Nucleus accumbens (tissue), 56 donors: ENCODE measurements at places on chromosomes 2 and 18.

- DNase-seq: no peak
These were observed 33.1 kb upstream of the MBP start for GRCh38 chr18:77165503-77166188.

DNA sequence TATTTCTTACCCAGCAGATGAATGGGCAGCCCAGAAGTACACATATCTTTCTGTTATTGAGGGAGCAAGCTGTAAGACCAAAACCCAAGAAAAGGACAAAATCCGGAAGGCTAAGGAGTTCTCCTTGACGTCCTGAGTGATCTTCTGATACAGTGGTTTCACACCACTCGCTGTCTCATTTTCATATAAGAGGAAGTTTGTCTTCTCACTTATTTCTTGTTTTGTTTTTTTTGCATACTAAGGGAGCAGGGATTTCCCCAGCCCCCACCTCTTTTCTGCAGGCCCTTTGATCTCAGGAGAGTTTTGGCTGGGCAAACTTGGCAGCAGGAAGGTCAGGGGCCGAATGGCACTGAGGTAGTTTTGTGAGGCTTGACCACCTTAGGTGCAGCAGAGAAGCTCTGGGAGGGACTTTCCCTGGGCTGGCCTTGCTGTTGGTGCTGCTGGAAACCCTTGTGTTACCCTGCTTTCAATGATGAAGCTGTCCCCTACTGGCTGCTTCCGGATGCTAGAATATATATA, 13.3 kb downstream of the CHRNA1 start:
- DNase-seq: no peak

GRCh38 chr2:56749152-56749752, 565.5 kb downstream of the CCDC85A start:
- no peak for DNase-seq

DNA sequence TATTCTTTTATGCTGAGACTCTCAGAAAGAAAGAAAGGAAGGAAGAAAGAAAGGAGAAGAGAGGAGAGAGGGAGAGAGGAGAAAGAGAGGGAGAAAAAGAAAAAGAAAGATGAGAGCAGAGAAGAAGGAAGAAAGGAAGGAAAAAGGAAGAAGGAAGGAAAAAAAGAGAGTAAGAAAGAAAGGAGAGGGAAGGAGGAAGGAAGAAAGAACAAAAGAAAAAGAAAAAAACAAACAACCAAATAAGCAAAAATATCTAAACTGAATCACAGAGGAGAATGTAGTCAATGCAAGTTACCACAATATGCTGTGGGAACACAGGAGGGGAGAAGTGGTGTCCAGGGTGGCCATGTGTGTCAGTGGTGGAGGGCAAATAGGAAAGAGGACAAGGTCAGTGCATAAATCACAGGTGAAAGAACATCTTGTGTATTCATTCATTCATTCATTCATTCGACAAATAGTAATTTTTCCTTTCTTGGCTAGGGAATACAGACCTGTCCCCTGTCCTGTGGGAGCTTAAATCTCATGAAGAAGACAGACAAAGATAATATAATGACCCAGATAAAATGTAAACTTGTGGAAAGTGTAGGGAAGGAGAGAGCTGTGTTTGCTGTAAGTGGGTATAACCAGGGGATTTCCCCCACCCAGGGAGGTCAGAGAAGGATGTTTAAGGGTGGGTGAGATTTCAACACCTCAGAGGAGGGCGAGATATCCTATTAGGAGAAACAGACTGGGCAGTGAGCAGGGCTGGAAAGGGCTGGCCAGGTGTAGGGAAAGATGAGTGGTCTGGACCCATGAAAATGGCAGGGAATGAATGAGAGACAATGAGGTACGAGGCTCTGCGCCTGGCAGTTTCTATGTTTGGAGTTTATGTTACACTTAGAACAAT, 50.7 kb downstream of the IL1R2 start:
- DNase-seq: no peak

DNA sequence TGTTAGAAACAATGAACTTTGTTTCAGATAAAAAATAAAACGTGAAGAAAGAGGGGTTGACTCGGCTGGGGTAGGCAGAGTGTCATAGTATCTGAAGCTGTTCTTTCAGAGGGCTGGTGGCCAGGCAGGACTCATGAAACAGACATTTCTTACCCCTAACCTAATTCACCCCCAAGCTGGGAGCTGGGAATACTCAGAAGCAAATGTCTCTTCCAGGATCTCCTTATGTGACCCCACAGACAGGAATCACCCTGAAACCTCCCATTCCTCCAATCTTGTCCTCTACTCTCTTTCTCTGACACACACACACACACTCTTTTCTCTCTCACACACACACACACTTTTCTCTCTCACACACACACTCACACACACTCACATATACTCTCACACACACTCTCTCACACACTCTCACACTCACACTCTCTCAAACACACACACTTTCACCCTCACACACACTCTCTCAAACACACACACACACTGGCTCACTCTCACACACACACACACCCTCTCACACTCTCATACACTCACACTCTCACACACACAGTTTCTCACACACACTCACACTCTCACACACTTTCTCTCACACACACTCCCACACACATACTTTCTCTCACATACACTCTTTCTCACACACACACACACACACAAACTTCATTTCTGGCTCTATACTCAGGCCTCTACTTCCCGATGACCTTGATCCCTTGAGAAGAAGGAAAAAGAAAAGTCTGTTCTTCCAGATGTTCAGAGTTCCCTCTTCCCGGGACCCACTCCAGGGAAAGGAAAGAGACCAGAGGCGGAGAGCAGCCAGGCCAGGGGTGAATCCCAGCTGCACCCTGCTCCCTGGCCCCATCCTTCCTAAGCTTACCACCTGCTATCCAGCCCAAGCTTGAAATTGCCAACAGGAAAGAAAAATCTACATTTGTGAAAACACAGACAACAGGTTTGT, 167.7 kb downstream of the TXNL1 start:
- no peak for DNase-seq

- DNase-seq: no peak
These were observed 31.3 kb downstream of the ACKR3 start for GRCh38 chr2:236600892-236601291.

DNA sequence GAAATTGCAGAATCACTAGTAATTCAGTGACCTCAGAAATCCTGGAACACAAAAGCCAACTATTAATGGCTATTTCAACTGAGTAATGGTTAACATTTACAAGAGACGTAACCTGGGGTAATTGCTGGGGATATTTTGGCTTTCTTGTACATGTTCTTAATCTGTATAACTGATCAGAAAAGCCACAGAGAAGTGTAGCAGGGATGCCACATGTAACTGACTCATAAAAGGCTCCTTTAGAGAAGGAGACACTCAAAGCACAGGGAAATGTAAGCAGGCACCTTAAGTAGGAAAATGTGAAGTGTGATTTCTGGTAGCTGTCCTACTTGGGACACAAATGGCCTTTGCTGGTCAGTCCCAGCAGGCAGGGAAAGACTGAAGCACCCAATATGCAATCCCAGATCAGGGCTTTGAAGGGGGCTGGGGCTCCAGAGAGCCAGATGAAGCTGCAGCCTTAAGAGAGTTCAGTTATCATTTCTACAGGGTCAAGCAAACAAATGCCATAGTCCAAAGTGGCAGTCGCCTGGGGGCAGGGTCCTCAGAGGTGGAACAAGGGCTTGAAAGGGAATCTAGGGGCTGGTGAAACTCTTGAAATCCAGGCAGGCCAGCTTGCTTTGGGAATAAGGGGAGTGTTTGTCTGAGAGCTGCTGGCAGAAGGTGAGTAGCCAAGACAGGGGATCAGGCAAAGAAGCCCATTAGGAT, 7.2 kb upstream of the SPOPL start:
- DNase-seq: no peak
